ENCODE measurements at places on chromosomes 2 and 18.

DNA sequence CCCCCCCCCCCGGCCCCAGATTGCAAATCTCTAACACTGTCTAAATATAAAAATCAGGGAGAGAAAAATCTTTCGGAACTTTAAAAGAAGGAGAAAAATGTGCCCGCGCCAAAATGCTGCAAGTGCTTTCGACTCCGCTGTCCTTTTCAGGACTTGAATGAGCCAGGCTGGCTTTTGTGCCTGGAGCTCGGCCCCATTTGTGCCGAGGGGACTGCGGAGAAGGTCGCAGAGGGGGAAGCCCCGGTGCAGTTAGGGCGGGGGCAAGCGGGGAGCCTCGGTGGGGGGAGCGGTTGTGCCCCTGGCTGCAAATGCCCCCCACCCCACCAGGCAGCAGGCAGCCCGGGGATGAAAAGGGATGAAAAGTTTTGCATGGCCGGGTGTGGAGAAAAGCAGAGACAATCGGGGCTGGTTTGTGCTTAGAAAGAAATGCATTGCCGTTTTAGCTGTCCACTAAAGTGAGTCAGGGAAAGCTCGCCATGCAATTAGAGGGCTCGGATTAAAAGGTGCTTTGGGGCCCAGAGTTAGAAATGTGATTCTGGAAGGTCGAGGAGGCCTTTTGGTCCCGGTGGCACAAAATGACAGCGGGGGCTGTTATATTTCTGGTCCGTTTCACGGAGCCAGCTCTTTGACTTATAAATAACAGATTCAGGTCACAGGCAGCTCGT, 1.6 kb downstream of the INHBB start:
- DNase-seq = no peak

DNA sequence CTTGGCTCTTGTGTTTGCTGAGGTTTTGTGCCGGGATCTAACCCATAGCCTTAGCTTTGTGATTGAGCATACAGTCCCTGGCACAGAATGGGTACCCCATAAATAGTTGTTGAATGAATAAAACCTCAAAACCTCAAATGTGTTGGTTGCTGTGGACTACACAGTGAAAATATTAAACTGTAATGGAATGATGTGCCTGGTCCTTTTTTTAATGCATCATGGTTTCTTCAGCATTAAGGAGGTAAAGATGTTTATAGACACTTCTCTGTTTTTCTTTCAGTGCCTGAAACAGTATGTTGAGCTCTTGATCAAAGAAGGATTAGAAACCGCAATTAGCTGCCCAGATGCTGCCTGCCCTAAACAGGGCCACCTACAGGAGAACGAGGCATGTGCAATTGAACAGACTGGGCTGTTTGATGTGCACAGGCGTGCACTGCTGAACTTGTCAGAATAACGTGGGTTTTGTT, 97.0 kb downstream of the RNF144A start:
- DNase-seq = peak; percentile 13

DNA sequence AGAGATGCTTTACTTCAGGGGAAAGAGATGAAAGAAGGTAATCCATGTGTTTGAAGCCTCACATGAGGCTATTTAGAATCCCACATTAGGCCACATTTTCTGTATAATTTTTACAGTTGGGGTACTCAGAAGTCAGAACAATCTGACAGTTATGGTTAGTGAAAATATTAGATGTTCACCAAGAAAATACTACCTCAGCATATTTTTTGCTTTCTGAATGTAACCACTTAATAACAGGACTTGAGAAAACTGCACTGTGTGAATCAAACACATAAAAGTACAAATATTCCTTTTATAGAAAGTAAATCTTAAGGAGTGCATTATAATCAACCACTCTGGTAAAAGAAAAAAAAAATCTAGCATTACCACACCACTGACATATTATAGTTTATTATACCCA, 169.3 kb downstream of the SATB2 start:
- DNase-seq = no peak

GRCh38 chr2:201021914-201022313, 49.6 kb downstream of the HYCC2 start:
- DNase-seq = peak; percentile 10

- no peak for DNase-seq
Measured at GRCh38 chr18:54931152-54931551, 28.1 kb downstream of the CCDC68 start.

DNA sequence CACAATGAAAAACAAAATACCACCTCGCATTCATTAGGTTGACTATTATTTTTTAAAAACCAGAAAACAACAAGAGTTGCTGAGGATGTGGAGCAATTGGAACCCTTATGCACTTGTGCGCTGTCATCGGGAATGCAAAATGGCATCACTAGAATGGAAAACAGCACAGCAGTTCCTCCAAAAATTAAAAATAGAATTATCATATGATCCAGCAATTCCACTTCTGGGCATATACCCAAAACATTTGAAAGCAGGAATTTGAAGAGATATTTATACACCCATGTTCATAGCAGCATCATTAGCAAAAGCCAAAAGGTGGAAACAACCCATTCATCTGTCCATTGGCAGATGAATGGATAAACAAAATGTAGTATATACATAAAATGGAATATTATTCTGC, 11.9 kb upstream of the NMUR1 start:
- no peak for DNase-seq

DNA sequence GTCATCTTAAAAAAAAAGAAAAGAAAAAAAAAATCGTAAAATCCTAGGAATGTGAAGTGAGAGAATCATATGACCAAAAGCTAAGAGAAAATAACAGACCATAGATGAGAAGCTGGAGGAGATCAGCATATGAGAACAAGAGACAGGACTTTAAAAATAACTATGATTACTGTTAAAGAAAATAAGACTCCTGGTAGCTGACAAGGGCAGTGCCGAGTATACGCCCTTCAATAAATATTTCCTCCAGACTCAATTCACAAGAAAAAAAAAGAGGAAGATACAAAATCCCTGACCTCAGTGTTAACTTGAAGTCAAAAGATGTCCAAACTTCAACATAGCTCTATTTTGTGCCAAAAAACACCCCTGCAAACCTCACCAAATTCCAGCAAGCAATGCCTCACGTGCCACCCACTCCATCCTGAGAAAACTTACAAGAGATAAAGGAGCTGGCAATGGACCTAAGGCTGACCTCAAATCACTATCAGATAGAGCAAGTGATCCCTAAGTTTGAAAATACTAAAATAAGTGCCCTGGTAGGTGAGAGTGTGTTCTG, 817.2 kb downstream of the SOCS6 start:
- no peak for DNase-seq

DNA sequence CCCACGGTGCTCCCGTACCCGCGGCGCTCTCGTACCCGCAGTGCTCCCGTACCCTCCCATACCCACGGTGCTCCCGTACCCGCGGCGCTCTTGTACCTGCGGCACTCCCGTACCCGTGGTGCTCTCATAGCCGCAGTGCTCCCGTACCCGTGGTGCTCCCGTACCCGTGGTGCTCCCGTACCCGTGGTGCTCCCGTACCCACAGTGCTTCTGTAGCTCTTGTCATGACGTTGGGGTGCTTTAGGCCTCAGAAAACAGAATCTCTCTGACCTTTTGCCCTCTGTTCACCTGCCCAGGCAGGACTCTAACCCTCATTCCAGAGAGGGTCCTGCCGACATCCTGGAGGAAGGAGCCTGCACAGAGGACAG, 35.3 kb downstream of the SLC66A2 start:
- DNase-seq = no peak

DNA sequence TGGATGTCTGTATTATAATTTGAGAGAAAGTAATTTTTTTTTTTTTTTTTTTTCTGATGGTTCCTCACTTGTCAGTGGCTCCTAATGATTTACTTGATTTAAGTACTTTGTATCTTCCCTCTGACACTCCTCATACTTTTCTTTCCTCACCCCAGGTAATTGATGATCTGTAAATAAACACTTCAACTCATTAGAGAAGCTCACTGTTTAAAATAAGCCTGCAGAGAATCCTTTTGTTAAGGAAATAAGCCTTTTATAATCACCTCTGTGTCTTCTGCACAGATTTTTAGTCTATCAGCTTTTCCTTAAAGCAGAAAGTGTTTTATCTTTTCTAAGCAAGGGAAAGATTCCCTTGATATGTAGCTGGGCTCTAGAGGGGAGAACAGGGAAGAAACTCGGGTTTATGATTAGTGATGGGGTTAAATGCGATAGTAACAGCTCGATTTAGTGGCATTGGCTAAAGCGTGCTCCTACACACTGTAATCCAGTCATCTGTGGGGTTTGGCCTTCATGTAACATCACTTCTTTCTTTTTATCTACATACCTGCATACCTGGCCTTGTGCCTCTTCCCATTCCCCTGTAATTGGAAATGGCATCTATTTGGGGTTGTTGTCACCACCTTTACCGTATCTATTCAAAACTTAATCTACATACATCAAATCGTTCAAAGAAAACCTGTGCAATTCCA, 60.1 kb upstream of the LRRTM1 start:
- DNase-seq = no peak

GRCh38 chr2:217979151-217979811, 23.5 kb downstream of the TNS1 start:
- no peak for DNase-seq

DNA sequence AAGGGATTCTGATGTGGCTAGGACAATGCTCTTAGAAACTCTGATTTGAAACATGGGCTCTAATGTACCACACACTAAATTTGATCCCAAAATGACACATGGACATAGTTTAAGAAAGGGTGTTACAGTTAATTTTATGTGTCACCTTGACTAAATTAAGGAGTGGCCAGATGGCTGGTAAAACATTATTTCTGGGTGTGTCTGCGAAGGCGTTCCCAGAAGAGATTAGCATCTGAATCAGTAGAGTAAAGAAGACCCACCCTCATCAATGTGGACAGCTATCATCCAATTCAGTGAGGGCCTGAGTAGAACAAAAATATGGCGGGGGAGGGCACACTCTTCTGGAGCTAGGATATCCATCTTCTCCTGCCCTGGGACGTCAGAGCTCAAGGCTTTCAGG, 283.1 kb upstream of the CHAC2 start:
- no peak for DNase-seq

DNA sequence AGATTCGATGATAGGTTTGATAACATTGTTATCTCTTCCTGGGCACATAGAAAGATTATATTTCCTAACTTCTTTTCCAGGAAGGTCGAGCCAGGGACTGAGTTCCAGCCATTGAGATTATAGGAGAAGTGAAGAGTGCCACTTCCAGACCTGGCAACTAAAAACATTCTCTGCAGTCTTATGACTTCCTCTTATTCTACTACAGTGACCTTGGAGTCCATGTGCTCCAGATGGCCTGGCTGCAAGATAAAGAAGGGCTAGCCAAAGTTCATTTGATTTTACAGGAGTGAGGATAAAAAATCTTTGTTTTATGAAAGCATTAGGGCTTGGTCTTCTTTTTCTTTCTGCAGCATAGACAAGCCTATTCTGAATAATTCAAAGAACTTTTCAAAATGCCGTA, 363.0 kb downstream of the FSIP2 start:
- DNase-seq = no peak

DNA sequence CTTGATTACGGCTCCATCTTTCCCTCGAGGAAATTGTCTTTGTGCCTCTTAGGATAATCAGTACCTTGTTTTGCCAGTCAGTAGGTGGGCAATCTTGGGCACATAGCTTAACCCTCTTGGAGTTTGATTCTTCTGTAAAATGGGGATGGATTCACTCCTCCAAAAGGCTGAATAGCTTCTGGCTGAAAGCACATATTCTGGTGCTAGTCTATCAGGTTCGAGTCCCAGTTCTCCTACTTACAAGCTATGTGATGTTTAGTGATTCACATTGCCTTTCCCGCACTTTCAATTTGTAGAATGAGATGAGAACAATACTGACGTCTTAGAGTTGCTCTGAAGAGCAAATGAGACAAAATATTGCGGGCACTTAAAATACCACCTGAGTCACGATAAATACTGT, 43.9 kb downstream of the ATIC start:
- no peak for DNase-seq

GRCh38 chr2:239047861-239048260, 200.0 kb downstream of the TWIST2 start:
- no peak for DNase-seq

GRCh38 chr2:168237741-168238140, 9.7 kb downstream of the STK39 start:
- DNase-seq = no peak

DNA sequence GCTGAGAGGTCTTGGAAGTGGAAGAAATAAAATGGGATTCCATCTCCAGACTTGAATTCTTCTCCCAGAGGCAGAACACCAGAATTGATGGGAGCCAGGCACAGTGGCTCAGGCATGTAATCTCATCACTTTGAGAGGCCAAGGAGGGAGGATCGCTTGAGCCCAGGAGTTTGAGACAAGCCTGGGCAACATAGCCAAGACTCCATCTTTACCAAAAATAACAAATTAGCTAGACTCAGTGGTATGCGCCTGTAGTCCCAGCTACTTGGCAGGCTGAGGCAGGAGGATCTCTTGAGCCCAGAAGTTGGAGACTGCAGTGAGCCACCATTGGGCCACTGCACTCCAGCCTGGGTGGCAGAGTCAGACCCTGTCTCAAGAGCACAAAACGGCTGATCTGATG, 144.3 kb downstream of the C1D start:
- no peak for DNase-seq

DNA sequence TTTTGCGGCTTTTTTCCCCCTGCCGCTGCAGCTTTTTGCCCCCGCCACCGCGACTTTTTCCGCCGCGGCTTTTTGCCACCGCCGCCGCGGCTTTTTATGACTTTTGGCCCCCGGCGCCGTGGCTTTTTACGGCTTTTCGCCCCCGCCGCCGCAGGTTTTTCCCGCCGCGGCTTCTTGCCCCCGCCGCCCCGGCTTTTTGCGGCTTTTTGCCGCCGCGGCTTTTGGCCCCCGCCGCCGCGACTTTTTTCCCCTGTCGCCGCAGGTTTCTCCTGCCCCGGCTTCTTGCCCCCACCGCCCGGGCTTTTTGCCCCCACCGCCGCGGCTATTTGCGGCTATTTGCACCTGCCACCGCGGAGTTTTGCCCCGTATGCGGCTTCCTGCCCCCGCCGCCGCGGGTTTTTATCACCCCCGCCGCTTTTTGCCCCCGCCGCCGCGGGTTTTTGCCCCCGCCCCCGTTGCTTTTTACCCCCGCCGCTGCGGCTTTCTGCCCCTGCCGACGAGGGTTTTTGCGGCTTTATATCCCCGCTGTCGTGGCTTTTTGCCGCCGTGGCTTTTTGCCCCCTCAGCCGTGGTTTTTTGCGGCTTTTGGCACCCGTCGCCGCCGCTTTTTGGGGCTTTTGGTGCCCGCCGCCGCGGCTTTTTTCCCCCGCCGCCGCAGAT, 2750.9 kb downstream of the RPIA start:
- peak; percentile 16 for DNase-seq

GRCh38 chr2:236646441-236646840, 76.8 kb downstream of the ACKR3 start:
- no peak for DNase-seq

- DNase-seq = no peak
Measured at GRCh38 chr2:75292826-75293225, 93.5 kb upstream of the TACR1 start.

DNA sequence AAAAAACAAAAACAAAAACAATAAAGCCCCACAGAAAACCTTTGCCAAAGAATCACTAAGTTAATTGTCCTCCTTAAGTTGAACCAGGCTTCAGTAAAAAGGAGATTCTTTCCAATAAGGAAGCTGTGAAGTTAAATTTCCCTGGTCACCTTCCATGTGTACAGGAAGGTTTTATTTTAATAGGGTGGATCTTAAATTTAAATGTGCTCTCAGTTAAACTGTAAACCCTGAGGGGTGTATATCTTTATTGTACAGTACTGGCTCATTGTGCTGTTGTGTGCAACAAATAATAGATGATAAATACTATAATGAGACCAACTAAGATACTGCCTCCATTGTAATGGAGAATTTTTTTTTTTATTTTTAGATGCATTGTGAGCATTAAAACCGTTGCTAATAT, 97.1 kb downstream of the NYAP2 start:
- DNase-seq = no peak

- no peak for DNase-seq
Measured at GRCh38 chr18:78728784-78729467, 250.7 kb upstream of the SALL3 start.
